ENCODE measurements at places on chromosomes 6 and 20. TPM values are rescaled to one million over a fixed set of nuclear protein-coding genes. Genes with fewer than 3 reads are reported as not detected.

The PRDM1 gene
- 2.6 TPM for polyA plus RNA-seq

- no peak for DNase-seq
Observed at GRCh38 chr6:54856129-54856528, 9.6 kb downstream of the FAM83B start.

DNA sequence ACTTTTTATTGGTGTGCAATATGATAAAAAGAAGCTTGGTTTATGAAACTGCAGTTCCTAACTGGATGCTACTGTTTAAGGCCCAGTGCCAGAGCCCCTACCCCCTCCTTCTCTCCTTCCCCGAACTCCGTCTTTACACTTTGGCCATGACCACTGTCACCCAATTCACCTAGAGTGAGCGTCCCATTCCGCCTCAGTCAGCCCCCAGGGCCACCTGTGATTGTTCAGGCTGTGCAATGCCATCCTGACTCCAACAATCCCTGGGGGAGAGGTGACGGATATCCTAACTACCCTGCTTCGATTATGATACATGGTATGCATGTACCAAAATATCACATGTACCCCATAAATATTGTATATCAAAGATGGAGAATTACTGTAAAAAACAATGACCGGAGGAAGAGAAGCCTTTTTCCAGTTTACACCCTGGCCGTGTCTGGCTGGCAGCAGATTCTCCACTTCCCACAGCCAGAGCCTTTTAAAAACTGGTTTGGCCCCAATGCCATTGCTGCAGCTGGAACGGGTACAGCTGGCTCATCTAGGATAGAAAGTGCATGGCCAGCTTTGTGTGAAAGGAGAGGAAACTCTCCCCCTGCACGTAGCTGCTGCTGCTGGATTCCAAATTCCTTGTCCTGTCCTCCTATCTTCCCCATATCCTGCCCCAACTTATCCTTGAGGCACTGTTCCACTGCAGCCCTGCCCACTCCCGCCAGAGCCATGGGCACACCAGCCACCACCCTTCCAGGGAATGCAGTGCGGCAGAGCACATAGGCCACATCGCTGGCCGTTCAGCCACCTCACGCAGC, 99.7 kb downstream of the JPH2 start:
- no peak for DNase-seq

GRCh38 chr20:16551607-16552006, 21.6 kb downstream of the KIF16B start:
- no peak for DNase-seq
